ENCODE measurements at places on chromosomes 11 and 22. TPM values are rescaled to one million over a fixed set of nuclear protein-coding genes. Genes with fewer than 3 reads are reported as not detected.

Gene MIAT
- total RNA-seq = 0.27 TPM

Gene ZNF280A
- not detected for total RNA-seq

Gene OR5AN1
- not detected for total RNA-seq

Gene MSANTD4
- 15.2 TPM for total RNA-seq

Gene KCNJ4
- total RNA-seq = 2.1 TPM

GRCh38 chr11:105592035-105592434 lies 17.8 kb upstream of the GRIA4 start:
- no peak for DNase-seq

Gene RAB36
- total RNA-seq = 1.0 TPM

GRCh38 chr22:39446239-39446721 lies 10.5 kb upstream of the MGAT3 start:
- DNase-seq = no peak

Gene CADM1
- 91.4 TPM for total RNA-seq

DNA sequence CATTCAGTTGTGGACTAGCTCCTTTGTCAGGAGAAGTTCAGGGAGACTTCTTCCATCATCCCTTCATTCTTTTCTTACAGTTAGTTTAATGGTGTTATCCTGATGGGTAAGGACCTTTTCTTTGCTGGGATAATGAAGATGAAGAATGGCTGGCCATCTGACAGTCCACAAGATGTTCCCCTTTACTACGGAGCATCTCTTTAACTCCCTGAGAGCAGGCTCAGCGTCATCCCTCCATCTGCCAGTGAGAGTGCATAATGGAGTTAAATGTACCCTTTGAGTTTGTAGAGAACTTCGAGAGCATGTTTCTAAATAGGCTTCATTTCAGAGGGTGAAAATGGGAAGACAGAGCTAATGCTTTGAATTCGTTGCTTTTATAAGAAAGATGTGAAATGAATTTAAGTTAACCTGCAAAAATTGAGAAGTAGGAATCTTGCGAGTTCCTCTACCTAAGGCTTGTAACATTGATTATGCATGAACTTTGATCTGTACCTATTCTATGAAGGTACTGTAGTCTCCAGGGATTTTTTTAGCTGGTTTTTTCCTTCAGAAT lies 1.7 kb downstream of the EP300 start:
- DNase-seq = peak; percentile 15

GRCh38 chr11:96714689-96715088 lies 324.9 kb downstream of the JRKL start:
- DNase-seq = no peak

Gene YPEL1
- total RNA-seq = 1.9 TPM

Gene RIMBP3B
- 0.12 TPM for total RNA-seq

Gene GPR152
- total RNA-seq = not detected

DNA sequence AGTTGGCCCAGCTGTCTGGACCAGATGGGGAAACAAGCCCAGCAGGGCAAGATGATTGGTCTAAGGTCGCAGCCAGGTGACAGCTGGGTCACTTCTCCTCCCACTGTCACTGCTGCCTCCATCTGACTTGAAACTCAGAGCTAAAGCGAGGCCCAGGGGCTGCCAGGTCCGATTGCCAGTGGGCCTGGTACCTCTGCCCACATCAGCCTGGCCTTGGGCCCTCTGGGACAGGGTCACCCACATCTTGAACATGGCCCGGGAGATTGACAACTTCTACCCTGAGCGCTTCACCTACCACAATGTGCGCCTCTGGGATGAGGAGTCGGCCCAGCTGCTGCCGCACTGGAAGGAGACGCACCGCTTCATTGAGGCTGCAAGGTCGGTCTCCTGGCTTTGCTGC lies 5.8 kb downstream of the SSH3 start:
- DNase-seq = no peak

Gene HSPB2
- not detected for total RNA-seq

GRCh38 chr22:35442471-35442870 lies 42.5 kb downstream of the MCM5 start:
- no peak for DNase-seq

DNA sequence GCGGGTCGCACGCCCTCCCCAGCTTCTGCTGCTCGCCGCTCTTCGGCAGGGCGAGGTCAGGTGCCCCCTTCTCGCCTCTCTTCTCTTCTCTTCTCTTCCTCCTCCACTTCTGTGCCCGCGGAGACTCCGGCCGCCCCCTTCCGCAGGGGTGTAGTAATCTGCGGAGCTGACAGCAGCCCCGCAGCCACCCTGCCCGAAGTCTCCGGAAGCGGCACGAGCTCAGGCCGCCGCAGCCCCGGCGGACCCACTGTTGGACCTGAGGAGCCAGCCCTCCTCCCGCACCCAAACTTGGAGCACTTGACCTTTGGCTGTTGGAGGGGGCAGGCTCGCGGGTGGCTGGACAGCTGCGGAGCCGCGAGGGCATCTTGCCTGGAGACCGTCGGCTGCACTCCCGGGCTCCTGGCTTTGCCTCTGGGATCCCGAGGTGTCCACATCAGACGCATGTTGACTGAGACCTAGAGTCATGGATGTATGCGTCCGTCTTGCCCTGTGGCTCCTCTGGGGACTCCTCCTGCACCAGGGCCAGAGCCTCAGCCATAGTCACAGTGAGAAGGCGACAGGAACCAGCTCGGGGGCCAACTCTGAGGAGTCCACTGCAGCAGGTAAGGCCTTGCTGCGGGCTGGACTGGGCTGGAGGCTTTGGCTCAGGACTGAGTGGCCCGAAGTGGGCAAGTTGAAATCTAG lies 486 bp downstream of the STIM1 start:
- peak; percentile 43 for DNase-seq

DNA sequence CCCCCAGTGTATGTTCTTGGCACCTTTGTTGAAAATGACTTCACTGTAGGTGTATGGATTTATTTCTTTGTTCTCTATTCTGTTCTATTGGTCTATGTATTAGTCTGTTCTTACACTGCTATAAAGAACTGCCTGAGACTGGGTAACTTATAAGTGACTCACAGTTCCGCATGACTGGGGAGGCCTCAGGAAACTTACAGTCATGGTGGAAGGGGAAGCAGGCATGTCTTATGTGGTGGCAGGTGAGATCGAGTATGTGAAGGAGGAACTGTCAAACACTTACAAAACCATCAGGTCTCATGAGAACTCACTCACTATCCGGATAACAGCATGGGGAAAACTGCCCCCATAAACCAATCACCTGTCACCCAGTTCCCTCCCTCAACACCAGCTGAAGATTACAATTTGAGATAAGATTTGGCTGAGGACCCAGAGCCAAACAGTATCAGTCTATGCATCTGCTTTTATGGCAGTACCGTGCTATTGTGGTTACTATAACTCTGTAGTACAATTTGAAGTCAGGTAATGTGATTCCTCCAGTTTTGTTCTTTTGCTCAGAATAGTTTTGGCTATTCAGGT lies 836.2 kb downstream of the DLG2 start:
- no peak for DNase-seq

Gene ADM2
- 0.03 TPM for total RNA-seq

Gene KLHDC7B
- total RNA-seq = 0.06 TPM

DNA sequence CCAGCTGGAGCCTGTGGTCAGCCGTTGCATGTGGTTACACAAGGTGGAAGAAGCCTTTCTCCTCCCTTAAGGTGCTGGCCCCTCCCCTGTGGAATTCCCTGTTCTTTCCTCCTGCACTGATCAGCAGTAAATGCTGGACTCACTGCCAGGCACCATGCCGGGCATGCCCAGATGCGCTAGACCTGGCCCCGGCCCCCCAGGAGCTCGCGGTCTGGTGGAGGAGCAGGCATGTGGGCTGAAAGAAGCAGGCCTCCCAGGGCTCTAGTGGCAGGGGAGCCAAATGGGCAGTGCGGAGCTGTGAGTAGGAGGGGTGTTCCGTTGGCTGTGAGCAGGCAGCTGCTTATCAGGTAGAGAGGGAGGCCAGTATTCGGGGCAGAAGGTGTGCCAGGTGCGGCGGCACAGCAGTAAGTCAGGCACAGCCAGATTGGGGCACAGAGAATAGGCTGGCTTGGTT lies 10.2 kb downstream of the DGKZ start:
- no peak for DNase-seq

GRCh38 chr11:46290598-46291309 lies 13.3 kb downstream of the CREB3L1 start:
- DNase-seq = peak; percentile 93

GRCh38 chr11:492427-493226 lies 14.4 kb downstream of the RNH1 start:
- DNase-seq = no peak

GRCh38 chr11:10540546-10540914 lies 457 bp downstream of the RNF141 start:
- peak; percentile 45 for DNase-seq

Gene TH
- not detected for total RNA-seq

- no peak for DNase-seq
These were observed 123.2 kb downstream of the KCNQ1OT1 start for GRCh38 chr11:2576549-2576948.

DNA sequence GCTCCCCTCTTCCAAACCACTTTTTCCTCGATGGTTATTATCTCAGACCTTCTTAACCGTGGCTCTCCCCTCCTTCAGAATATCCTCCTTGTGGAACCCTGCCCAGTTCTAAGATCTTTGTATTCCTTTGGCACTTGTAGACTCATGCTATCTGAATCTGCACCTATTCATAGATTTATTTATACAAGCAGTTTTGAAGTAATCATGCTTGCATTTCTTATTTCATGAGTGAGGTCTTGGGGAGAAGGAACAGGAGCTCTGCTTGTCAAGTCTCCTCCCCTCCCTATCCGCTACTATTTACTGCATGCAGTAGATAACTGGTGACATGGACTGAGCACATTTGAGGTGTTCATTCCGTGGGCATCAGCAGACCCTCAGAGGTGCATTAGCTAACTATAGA lies 5.4 kb upstream of the MADD start:
- no peak for DNase-seq

Gene SLC22A9
- not detected for total RNA-seq

- DNase-seq = no peak
These were observed 18.2 kb upstream of the C22orf42 start for GRCh38 chr22:32177221-32177765.

- peak; percentile 20 for DNase-seq
These were observed 532 bp downstream of the BET1L start for GRCh38 chr11:206526-207207.

- DNase-seq = no peak
These were observed 144.2 kb downstream of the FEZ1 start for GRCh38 chr11:125351868-125352250.

DNA sequence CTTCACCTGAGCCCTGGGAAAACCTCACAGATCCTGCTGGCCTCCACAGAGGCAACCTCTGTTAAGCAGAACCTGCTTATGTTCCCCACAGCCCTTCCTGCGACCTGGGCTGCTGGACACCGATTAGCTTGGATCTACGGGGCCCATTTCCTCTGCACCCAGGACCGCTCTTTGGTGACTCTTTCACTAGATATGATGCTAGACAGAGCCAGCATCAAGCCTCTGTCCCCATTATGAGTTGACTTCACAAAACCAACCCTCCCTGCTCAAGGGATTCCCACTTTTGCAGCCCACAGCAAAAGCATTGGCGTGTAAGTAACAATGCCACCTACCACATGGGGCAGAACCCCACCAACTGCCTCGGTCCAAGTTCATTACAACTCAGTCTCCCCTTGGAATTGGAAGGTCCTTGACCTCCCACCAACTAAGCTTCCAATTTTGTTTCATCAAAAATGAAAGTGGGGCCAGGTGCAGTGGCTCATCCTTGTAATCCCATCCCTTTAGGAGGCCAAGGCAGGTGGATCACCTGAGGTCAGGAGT lies 15.2 kb upstream of the TMPRSS4 start:
- DNase-seq = no peak

- DNase-seq = no peak
These were observed 28.5 kb upstream of the CARD16 start for GRCh38 chr11:105073456-105074165.
